ENCODE measurements at places on chromosomes 13 and 19.

GRCh38 chr13:110524541-110525257 is 36.8 kb downstream of the RAB20 start:
- DNase-seq, result no peak

GRCh38 chr13:29909081-29909730 is 58.8 kb upstream of the UBL3 start:
- no peak for DNase-seq

DNA sequence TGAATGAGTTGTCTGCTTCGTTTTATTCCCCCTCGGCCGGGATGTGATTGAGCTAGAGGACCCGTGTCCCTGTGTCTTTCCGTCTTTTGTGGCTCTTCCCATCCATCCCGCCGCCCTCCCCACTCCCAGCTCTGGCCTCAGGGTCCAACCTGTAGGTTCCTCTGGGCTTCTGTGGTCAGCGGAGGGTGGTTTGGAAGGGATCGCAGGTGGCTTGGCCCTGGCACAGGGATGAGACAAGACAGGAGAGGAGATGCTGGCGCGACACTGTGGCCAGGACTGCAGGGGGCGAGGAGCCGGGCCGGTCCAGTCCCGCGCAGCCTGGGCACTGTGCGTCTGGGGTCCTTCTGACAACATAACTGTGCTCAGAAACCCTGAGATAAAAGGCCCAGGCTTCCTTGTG is 2.0 kb downstream of the EVI5L start:
- DNase-seq, result no peak

DNA sequence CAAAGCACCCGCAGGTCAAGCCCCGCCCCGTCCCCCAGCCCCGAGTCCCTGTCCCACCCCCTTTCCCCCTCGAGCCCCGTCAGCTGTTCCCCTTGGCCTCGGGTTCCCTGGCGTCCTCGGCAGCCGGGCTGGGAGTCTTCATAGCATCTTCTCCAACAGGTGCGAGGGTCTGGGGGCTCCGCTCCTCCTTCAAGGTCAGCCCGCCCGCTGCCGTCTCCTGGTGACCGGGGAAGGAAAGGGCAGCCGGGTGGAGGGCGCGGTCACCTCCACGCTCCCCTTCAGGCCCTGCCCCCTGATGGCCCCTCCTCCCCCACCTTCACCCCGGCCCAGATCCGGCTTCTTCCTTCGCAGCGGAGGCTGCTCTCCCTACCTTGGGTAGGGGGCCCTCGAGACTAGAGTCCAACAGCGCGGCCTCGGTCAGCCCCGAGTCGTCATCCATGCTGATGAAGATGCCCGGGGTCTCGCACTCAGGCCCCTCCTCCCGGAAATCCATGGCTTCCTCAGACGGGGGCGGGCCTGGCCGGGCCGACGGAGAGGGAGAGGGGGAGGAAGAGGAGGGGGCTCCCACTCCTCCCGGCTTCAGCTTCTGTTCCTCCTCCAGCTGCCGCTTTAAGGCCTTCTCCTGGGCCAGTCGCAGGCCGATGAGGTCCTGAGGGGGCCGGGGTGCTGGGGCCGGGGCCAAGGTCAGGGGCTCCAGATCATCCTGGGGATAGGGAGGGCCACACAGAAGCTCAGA is 541 bp upstream of the RSPH6A start:
- no peak for DNase-seq

DNA sequence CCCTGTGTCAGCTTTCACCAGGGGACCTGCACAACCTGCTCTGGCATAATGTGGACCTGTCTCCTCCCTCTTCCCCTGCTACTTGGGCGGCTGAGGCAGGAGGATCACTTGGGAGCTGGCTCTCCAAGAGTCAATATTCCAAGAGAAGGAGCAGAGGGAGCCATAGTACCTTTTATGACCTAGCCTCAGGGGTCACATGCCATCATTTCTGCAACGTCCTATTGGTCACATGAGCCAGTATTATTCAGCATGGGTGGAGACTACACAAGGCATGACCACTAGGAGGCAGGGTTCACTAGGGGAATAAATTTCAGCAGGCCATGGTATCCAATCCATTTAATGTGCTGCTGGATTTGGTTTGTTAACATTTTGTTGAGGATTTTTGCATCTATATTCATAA is 12.0 kb upstream of the SHFL start:
- no peak for DNase-seq

GRCh38 chr19:14530005-14530348 is 583 bp downstream of the TECR start:
- DNase-seq, result no peak
